ENCODE measurements at places on chromosomes 2 and 18.

- DNase-seq: no peak
These were observed 523.0 kb downstream of the TXNL1 start for GRCh38 chr18:56115071-56116015.

- no peak for DNase-seq
These were observed 427.3 kb downstream of the GALR1 start for GRCh38 chr18:77676910-77677309.

DNA sequence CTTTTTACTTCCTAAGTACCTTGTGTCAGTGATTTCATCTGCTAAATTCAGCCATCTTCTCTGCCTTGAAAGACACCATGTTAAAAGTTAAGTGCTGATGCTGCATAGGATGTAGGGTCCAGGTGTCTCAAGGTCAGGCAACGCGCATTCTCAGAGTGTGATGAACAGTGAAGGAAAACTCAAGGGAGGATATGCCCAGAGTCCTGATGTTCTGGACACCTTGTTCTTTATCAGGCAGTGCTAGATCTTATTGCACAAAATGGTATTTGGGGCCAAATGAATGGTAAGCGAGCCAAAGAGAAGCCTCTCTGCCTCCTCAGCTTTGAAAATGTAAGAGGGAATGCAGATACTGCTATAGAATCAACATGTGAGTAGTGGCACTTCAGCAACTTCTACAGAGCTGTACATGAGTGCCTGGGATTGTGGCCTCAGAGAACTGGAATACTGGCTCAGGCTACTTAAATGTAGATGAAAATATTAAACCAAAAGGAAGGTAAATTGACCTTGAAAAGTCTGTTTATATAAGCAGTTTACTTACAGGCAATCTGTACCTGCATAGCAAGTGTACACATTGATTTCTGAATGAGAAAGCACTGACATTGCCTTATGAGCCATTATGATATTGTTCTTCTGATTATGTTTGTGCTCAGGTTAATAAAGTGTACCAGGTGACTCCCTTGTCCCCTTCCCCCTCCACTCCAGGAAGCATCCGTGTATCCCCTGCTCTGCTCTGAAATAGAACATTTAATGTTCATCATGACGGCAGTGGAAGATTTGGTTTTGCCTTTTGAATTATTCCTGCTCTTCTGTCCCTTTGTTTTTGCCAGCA is 86.7 kb upstream of the RANBP2 start:
- DNase-seq: no peak

GRCh38 chr18:26005950-26006349 is 84.5 kb downstream of the SS18 start:
- no peak for DNase-seq

All from brain microvascular endothelial cell (primary cell).